Motor neuron (in vitro differentiated cells): ENCODE measurements at places on chromosomes 6 and 20. TPM values are rescaled to one million over a fixed set of nuclear protein-coding genes. Genes with fewer than 3 reads are reported as not detected.
A peak's percentile ranks its signal among the peaks of the same experiment; 100 is the strongest.

DNA sequence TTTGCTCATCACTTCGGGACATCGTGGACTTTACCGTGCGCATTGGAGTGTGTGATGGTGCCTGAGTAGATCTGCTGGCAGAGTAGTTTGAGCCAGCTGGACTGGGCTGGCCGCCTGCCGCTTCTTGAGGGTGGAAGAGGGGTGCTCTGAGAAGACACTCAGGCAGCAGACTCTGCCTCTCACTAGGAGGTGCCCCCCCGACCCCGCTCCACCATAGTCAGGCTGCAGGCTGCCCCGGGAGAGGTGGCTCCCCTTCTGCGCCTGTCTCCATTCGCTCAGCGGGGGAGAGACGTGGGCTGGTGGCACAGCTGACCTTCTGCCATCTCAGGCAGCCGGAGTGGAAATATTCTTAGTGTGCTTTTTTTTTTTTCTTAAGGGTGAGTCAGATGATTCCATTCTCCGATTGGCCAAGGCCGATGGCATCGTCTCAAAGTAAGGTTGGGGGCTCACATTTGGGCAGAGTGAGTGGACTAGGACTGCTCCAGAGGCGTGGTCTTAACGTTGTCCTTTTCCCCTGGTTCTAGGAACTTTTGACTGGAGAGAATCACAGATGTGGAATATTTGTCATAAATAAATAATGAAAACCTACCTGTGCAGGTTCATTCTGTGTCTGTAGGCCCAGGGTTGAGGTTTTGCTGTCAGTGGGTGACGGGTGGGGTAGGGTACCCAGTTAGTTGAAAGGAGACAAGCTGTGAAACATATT lies 1.2 kb downstream of the RPS21 start:
- ATAC-seq, result no peak

- no peak for ATAC-seq
Observed at GRCh38 chr6:56770011-56770520, 127.4 kb upstream of the DST start.

DNA sequence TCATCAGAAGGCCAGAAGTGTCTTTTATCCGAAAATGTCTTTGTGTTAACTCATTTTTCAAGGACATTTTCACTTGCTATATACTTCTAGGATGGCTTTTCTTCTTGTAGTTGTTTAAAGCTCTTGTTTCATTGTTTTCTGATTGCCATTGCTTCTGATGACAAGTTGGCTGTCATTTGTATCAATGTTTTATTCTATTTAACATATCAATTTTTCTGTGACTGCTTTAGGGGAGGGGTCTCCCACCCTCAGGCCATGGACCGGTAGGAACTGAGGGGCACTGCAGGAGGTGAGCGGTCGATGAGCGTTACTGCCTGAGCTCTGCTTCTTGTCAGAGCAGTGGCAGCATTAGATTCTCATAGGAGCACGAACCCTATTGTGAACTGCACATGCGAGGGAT lies 65.8 kb downstream of the AK9 start:
- ATAC-seq, result no peak

DNA sequence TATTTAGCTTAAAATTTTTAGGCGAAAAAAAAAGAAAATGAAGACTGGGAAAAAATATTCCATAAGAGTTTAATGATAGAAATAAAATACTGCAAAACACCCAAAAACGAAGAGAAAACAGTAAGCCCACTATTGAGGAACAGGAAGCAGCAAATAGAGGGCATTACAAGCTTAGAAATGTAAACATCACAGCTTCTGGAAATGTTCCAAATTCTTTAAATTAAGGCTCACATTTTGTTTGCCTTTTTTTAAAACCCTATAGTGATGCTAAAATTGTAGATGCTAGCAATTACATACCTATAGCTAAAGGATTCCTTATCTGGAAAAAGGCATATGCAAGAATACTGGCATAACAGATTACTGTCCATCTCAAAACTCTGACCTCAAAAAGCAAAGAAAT lies 248.6 kb downstream of the KHDRBS2 start:
- no peak for ATAC-seq

DNA sequence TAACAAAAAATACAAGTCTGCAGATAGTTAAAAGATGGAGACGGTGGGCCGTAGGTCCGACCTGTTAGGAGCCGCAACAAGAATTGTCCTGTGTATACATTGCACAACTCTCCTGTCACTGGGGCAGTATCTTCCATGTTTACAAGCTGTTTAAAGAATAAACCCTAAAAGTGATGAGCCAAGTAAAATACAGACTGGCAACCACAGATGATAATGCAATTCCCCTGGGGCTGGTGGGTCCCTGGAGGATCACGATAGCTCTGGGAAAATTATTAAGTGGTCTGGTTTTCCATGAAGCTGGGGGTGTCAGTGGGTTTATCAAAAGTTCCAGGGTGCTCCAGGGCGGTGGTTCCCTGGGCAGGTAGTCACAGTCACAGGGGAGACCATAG lies 8.1 kb upstream of the FAM50B start:
- no peak for ATAC-seq

DNA sequence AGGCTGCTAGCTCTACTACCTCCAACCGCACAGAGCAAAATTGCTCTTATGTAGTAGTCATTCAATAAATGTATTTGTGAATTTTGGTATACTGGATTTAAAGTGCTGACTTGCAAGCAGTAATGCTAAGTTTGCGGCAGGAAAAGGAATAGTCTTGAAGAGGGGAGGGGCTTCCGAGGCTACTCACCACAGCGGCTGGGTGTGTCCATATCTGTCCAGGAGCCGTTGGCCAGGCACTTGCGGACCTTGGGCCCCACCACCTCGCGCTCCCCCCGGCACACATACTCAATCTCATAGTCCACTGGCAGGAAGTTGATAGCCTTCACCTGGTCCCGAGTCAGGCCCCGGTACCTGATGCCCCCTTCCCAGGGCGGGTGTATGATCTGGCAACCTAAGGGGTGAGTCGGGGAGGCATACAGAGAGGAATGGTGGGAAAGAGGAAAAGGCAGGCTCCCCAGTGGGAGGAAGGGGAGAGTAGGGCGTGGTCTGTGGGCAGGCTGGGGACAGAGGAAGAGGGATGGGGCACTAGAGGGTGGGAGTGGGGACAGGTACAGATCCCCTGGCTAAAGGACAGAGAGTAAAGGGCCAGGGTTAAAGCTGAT lies 1.7 kb downstream of the GABBR1 start:
- no peak for ATAC-seq

GRCh38 chr6:168890306-168890980 lies 363.2 kb downstream of the THBS2 start:
- no peak for ATAC-seq

- no peak for ATAC-seq
Observed at GRCh38 chr6:113620386-113620785, 236.8 kb upstream of the MARCKS start.

DNA sequence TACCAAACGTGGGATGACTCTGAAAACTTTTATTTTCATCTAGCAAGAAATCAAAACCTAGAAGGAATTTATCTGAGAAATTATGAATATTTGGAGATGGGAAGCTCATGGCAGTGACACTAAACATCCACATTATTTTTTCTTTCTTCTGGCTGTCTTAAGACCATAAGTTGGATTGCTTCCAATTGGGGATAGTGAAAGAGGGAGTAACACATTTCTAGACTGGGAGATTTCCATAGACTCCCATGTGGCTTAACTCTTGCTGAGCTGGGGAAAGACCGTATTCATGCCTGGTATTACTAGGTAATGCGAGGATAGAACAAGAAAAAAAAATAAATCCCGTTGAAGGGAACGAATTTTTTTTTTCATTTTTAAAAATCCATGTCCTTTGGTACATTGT lies 120.0 kb downstream of the UTRN start:
- peak; percentile 41 for ATAC-seq

- ATAC-seq, result no peak
Observed at GRCh38 chr20:51565298-51566144, 23.0 kb upstream of the NFATC2 start.

DNA sequence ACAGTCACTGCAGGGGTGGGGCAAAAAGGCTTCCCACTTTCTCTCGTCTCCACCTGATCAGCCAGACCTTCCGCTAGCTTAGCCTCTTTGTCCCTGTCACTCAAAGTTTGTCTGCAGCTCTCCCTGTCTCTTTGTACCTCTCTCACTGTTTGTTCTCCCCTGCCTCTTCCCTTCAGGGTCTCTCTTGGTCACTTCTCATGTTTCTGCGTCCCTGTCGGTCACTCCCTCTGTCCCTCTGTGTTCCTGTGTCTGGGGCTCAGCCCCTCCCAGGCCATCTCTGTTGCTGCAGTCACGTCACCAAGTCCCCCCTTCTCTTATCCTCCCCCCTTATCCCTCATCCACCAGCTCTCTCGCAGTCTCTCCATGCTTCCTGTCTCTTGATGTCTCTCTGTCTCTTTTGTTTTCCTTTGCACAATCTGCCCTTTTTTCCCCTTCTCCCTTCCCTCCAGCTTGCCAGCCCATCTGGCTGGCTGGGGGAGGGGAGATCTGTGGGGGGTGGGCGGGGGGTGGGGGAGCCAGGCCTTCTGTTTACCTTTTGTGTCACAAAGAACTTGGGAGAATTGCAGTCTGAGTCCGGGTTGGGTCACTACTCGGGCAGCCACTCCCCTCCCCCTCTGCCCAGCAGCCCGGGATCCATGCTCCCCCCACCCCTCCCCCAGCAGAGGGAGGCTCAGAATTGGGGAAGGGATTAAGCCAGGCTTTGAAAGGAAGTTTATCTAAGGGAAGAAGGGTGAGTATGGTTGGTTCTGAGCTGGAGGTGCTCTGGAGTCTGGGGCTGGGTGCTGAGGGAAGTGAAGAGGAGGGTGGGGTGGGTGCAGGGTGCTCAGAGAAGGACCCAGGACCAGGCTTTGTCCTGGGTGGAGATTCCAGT lies 32.3 kb downstream of the FOXP4 start:
- peak; percentile 83 for ATAC-seq

DNA sequence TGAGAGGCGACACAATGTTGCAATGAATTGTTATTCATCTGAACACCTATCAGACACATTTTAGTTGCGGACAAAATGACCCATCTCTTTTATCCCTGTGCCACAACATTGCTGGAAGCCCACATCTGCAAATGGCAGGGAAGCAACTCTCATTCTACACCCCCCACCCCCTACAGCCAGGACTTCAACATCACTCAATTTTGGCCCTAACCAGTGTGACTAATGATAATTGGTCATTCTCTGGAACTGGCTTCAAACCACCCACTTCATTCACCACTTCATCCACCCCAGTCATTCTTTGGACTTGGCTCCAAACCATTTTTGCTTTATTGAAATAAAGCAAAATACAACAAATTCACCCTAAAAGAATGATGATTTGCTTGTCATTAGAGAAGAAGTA lies 1.5 kb downstream of the GCM2 start:
- no peak for ATAC-seq

- no peak for ATAC-seq
Observed at GRCh38 chr6:118468682-118469465, 79.2 kb upstream of the PLN start.

- no peak for ATAC-seq
Observed at GRCh38 chr20:57499676-57500075, 25.3 kb downstream of the CTCFL start.

DNA sequence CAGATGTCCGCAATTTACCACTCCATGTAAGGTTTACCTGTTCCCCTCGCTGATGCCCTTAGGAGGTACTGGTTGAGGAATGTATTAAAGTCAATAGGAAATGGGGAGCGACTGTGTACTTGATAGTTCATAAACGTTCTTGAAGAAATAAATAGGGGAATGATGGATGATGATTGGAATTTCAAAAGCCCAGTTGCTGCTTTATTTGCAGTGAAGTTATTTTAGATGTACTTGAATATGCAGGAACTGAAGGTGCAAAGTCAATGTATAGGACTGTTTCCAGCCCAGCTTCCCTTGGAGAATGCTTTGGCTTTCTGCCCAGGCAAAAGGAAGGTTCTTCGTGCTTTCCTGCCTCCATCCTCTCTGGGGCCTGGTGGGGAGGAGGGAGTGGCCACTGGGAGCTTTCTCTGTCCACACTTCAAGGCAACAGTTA lies 19.8 kb downstream of the ADGRF5 start:
- ATAC-seq, result no peak

DNA sequence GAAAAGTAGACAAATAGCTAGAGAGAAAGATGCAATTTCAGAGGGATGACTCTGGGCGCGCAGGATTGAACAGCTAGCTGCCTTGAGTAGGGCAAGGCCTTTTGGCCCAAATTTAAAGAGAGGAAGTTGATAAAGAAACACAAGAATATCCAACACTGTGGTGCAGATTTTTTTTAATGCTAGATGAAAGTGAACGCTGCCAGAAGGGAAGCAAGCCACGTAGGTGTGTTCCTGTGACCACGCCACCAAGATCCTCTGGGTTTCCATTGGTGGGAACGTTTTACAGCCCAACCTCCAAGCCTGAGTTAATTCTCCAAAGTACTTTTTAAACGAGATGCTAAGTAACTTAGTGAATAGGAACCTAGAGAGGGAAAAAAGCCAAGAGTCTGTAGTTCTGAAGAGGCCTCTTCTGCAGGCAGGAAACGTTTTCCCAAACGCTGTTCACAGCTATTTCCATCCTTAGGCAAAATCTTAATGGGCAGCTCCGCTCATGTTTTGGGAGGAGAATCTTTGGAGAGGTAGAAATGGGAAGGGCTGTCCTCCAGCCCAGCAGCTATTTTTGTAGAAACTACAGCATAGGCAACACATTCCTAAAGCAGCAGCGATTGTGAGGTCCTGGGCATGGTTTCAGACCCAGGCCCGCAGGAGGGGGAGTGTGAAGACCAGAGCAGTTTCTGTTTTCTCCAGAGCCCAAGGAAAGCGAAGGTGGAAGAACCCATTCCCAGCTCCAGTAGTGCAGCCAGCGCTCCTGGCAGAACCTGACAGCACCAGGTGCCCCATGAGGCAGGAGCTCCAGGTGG lies 8.2 kb downstream of the LY86 start:
- ATAC-seq, result no peak

GRCh38 chr6:6811128-6812009 lies 222.8 kb downstream of the LY86 start:
- ATAC-seq, result peak; percentile 70

GRCh38 chr6:169533301-169534038 lies 168.4 kb downstream of the WDR27 start:
- ATAC-seq, result no peak

DNA sequence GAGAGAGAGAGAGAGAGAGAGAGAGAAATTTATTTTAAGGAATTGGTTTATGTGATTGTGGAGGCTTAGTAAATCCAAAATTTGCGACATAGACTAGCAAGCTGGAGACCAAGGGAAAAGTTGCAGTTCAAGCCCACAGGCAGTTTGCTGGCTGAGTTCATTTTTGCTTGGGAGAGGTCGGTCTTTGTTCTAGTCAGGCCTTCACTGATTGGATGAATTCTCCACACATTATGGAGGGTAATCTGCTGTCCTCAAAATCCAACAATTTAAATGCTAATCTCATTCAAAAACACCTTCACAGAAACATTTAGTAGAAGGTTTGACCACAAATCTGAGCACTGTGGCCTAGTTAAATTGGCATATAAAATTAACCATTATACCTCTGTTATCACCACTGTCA lies 439.6 kb downstream of the EPM2A start:
- ATAC-seq, result no peak

- no peak for ATAC-seq
Observed at GRCh38 chr6:36916126-36916525, 30.4 kb downstream of the C6orf89 start.

Gene MEA1
- 54.6 and 57.5 TPM in 2 replicates for total RNA-seq

Gene MATN4
- total RNA-seq, result not detected in 2 replicates

Gene BMP2
- total RNA-seq, result 1.1 and 1.8 TPM in 2 replicates

Gene BPIFB6
- total RNA-seq, result not detected in 2 replicates

Gene PSMB9
- total RNA-seq, result 0.23 TPM in 1 of 2 replicates, not detected in the other

Gene RIMS4
- total RNA-seq, result 19.3 and 21.5 TPM in 2 replicates

Gene PRRT1
- total RNA-seq, result 1.4 and 2.4 TPM in 2 replicates
